Lower lobe of right lung (tissue), 2 donors: ENCODE measurements at places on chromosomes 1 and 21.

- H3K4me3 ChIP-seq, result no peak overlapping the region
- H3K4me1 ChIP-seq, result no peaks in the 10 kb centered on the region
- no peaks in the 10 kb centered on the region for H3K36me3 ChIP-seq
- H3K27ac ChIP-seq, result no peak overlapping the region
Observed at GRCh38 chr1:75986478-75986877, 54.3 kb upstream of the ASB17 start.

GRCh38 chr1:190116921-190117320, 360.7 kb downstream of the BRINP3 start:
- H3K27ac ChIP-seq, result no peak overlapping the region
- no peak overlapping the region for H3K4me3 ChIP-seq
- no peaks in the 10 kb centered on the region for H3K27me3 ChIP-seq
- DNase-seq, result no peak

DNA sequence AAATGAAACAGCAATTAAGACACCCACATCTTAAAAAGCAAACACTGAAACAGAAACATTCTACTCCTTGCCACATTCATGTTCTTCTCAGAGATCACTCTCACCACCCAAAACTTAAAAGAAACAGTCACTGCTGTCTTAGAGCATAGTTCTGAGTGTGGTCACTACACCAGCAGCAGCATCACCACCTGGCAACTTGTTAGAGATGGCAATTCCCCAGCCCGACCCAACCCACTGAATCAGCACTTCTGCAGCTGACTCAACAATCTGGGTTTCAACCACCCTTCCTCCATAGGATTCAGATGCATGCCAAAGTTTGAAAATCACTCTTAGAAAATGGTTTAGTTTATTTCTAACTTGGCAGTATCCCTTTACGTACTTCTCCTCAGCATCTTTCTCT, 126.1 kb downstream of the CDC42BPA start:
- no peaks in the 10 kb centered on the region for H3K27me3 ChIP-seq
- no peaks in the 10 kb centered on the region for H3K4me1 ChIP-seq
- H3K36me3 ChIP-seq, result no peaks in the 10 kb centered on the region
- no peak for DNase-seq
- no peak overlapping the region for H3K4me3 ChIP-seq
- H3K27ac ChIP-seq, result no peak overlapping the region

DNA sequence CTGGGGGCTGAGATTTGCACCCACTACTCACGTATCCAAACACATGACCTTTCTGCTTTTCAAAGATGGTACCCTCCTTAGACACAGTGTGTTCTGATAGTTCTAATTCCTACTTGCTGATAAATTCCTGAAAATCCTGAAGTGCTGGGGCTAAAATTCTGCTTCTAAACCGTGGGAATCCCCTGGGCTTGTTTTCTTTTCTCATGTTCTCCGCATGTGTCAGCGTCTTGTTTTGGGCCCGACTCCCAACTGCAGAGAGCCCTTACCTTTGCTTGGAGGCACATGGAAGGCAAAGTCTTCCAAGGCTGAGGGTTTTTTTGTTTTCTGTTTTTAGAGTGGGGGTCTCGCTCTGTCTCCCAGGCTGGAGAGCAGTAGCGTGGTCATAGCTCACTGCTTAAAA, 27.2 kb downstream of the PSMG1 start:
- no peaks in the 10 kb centered on the region for H3K4me1 ChIP-seq
- no peak overlapping the region for H3K4me3 ChIP-seq
- no peaks in the 10 kb centered on the region for H3K27me3 ChIP-seq
- no peaks in the 10 kb centered on the region for H3K36me3 ChIP-seq
- DNase-seq, result no peak
- H3K27ac ChIP-seq, result no peak overlapping the region

- H3K27me3 ChIP-seq, result no peaks in the 10 kb centered on the region
- peaks cover 18% of the 10 kb centered on the region for H3K4me1 ChIP-seq
- H3K4me3 ChIP-seq, result no peak overlapping the region
- no peak for DNase-seq
- peak overlapping the region; percentile 10 for H3K27ac ChIP-seq
Observed at GRCh38 chr1:33379631-33380354, 51.1 kb downstream of the PHC2 start.

GRCh38 chr1:212557739-212558692, 50.5 kb upstream of the ATF3 start:
- peak overlapping the region; percentile 87 for H3K4me3 ChIP-seq
- DNase-seq, result peak; percentile 83
- peak overlapping the region; percentile 99 for H3K27ac ChIP-seq
- H3K36me3 ChIP-seq, result no peaks in the 10 kb centered on the region
- H3K4me1 ChIP-seq, result peaks cover 5% of the 10 kb centered on the region
